BJ (cell line): ENCODE measurements at places on chromosomes 6 and 20. TPM values are rescaled to one million over a fixed set of nuclear protein-coding genes. Genes with fewer than 3 reads are reported as not detected.
A peak's percentile ranks its signal among the peaks of the same experiment; 100 is the strongest.

Gene SLC35D3
- polyA plus RNA-seq = not detected in 2 replicates

Gene MCCD1
- polyA plus RNA-seq = not detected in 2 replicates

Gene ZSCAN31
- polyA plus RNA-seq = 1.7 and 1.9 TPM in 2 replicates

Gene FAM162B
- polyA plus RNA-seq = 6.4 and 9.9 TPM in 2 replicates

- DNase-seq = no peak
These were observed 272.9 kb downstream of the ZNF217 start for GRCh38 chr20:53320701-53321100.

DNA sequence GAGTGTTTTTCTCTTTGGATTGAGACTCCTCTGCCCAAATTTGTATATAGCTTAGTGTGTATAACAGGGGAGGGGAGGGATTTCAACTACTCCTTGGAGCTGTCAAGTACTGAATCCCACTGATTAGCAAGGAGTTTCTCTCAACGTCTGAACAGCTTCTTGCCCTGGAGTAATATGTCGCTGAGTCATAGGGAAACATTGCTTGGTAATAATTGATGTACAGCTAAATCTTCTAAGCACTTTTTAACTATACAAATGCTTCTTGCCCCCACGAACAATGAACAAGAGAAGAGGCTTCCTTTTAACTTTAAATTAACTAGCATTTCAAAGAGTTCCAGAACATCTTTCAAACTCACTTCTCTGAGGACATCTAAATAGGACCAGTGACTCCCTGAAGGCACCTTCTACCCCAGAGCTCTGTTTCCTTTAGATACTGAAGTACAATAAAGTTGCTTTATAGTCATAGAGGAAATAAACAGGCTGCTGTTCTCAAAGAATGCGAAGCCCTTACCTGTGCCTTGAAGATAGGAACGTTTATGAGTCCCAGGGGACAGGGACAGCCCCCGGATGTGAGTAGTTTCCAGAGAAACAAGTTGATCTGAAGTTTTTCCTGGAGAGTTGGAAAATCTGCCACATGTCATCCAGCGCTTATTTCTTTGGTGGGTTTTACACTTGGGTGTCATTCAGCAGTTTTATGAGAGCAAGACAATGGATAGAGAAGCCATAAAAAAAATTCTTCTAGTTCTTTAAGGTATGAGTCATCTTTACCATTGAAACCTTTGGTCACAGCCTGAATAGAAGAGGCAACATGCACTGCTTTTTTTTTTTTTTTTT, 462.5 kb upstream of the BTBD3 start:
- DNase-seq = no peak

GRCh38 chr6:7650878-7651277, 60.9 kb downstream of the SNRNP48 start:
- DNase-seq = no peak

- DNase-seq = no peak
These were observed 27.4 kb upstream of the NOP56 start for GRCh38 chr20:2625062-2625461.

DNA sequence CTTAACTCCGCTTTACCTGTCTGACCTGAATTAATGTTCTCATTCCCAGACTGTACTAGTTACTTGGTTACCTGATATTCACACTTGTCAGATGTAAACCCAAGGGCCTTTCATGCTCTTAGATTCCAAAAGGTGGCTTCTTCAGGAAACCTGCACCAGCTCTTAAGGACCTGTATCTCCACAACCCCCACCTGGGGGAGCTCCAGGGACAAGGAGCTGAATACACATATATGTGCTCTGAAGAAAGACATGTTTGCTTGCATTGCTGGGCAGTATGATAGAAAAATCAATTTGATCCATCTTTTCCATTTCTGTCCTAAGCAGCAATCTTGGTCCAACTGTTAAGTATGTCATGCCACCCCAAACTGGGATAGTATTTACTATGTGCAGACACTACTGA, 64.8 kb upstream of the POU3F2 start:
- DNase-seq = no peak

DNA sequence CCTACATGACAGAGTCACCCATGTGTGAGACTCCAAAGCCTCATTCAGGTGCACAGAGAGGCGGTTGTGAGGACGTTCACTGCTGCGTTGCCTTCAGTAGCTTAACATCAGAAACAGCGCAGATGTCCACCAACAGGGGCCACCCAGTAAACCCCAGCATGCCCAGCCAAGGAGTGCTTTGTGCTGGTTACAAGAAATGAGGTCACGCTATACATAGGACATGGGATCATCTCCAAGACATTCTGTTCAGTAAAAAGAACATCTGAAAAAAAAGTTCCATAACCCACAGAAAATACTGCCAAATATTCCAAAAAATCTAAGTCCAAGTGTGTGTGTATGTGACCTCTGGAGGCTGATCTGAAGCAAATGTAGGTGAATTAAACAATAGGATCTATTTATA, 16.0 kb downstream of the SLC52A3 start:
- no peak for DNase-seq

GRCh38 chr20:57092112-57092899, 174.1 kb downstream of the BMP7 start:
- no peak for DNase-seq

GRCh38 chr6:4853782-4854511, 77.7 kb downstream of the CDYL start:
- no peak for DNase-seq

DNA sequence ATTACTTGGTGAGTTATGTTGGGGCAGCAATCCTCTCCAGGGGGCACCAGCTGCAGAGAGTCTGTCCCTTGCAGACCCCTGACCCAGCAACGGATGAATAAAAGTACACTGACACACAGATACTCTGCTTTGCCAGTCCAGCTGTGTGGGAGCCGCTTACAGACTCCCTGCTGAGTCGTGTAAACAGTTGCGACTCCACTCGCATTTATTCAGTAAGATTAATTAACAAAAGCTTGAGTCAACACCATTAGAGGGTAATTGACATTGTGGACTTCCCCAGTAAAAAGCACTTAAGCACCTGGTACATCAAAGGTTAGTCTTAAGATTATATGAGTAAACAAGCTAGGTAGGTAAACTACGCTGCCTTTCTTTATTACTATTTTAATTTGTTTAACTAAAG, 92.0 kb upstream of the TMEM181 start:
- no peak for DNase-seq

GRCh38 chr6:105587349-105588122, 184.7 kb upstream of the PREP start:
- peak; percentile 80 for DNase-seq

GRCh38 chr6:24357336-24358218, at the start of gene DCDC2:
Gene DCDC2 (minus strand): TSS chr6:24358059. CDS start chr6:24357750, 309 bp downstream.
- DNase-seq = no peak

- no peak for DNase-seq
These were observed 134.0 kb downstream of the SAMD5 start for GRCh38 chr6:147642458-147642857.
